ENCODE measurements at places on chromosomes 6 and 20. TPM values are rescaled to one million over a fixed set of nuclear protein-coding genes. Genes with fewer than 3 reads are reported as not detected.

- DNase-seq: no peak
Measured at GRCh38 chr6:132142768-132143167, 191.6 kb upstream of the CCN2 start.

- no peak for DNase-seq
Measured at GRCh38 chr6:31055441-31055840, 45.2 kb downstream of the MUC22 start.

- no peak for DNase-seq
Measured at GRCh38 chr6:82337688-82338257, 25.8 kb upstream of the TPBG start.

DNA sequence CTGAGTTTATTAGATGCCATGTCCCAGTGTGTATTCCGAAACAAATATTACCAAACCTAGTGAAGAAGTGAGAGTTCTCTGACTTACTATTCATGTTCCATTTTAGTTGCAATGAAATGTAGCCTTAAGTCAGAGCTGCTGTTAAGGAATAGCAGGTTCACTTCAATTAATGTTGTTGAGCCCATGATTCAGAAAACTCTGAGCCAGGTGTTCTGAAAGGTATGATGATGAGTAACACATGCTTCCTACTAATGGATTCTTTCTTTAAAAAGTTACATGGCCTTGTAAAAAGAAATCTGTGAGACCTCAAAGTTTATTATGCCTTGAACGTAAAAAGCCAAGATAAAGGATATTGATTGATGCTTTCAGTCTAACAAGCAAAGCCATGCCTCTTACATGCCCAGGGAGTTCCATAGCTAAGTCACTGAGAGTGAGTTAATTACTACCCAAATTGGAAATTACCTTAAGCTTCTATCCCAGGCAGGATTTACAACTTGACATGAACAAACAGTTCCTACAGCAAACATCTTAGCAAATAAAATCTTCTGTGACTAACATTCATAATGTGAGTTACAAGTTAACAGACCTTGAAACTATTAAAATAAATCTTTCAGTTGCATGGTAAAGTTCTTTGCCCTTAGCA, 122.9 kb downstream of the AKAP7 start:
- DNase-seq: no peak

COL21A1 gene
- total RNA-seq: 54.3 TPM

PRSS16 gene
- 0.49 TPM for total RNA-seq
